ENCODE measurements at places on chromosomes 4 and X. TPM values are rescaled to one million over a fixed set of nuclear protein-coding genes. Genes with fewer than 3 reads are reported as not detected.

The MAGIX gene
- 6.8 TPM for total RNA-seq

The CAPN6 gene
- 0.39 TPM for total RNA-seq

The DACH2 gene
- 0.32 TPM for total RNA-seq

DNA sequence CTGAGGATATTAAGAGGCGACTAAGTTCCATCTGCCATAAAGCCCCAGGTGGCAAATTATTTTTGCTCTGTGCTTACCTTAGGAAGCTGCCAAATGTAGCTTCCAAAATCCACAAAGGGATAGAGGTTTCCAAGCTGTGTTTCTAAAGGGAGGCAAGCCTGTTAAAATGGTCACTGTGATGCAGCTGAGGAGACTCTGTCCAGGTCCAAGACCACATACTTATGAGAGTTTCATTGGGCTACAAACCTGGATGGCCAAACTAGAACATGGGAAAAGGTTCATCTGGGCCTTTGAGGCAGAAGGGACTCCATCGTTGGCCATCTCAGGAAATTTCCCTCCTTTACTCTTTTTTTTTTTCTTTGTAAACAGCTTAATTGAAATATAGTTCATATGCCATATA lies 306.9 kb upstream of the FGF13 start:
- no peak for DNase-seq

DNA sequence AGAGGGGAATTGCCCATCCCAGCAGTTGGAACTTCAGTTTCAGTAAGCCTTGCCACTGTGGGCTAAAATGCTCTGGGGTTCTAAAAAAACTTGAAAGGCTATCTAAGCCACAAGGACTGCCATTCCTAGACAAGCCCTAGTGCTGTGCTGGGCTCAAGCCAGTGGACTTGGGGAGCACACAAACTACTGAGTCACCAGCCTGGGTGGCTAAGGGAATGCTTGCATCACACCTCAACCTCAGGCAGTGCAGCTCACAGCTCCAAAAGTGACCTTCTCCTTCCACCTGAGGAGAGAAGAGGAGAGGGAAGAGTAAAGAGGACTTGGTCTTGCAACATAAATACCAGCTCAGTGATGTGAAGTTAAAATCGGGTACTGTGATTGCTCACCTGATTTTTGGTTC lies 116.7 kb upstream of the GLRA2 start:
- no peak for DNase-seq

DNA sequence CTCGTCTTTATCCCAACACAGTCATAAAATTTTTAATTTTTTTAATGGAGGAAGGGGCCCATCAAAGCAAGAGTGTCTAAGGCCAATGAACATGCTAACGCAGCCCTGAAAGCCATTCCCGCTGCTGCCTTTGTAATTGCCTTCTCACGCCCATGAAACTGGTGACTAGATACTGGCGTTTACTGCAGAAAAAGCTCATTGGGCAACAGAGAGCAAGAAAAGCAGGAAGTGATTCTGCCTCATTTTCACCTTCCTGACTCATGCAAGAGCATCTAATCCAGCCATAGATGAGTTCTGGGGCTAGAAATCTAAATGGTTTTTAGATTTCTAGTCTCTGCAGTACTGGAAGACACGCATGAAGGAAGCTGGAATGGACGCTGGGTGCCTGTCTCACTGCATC lies 72.5 kb downstream of the ANXA3 start:
- DNase-seq = no peak
